ENCODE measurements at places on chromosomes 1 and 21.
A peak's percentile ranks its signal among the peaks of the same experiment; 100 is the strongest.

DNA sequence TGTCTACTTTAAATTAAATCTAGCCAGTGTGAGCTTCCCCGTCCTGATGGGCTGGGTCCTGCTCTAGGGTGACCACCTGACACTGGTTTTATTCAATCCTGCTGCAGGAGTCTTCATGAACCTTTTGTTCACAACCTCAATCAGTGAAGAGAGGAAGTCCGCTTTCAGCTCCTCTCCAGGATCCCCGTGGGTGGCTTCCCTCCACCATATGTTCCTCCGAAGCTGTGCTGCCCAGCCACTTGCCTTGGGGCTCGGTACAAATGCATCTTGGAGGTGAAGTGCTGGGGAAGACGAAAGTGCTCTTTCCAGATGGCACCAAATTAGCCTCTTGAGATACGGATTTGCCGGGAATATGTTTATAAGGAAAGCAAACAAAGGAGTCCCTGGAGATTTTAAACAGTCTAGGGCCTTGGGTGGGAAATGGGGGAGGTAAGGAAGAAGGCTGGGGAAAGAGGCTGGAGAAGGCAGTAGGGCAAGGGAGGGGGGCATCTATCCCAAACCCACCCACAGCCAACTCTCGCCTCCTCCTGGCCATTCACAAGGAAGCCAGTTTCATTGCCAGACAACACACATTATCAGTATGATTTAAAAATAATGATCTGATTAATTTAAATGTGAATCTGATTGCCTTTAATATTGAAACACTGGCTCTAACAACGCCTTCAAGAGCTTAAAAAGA is 430.8 kb downstream of the DISC1 start:
- DNase-seq: no peak

- no peak for DNase-seq
Observed at GRCh38 chr1:14951766-14952165, 201.8 kb upstream of the TMEM51 start.

GRCh38 chr1:183721041-183721440 is 67.9 kb upstream of the APOBEC4 start:
- no peak for DNase-seq

DNA sequence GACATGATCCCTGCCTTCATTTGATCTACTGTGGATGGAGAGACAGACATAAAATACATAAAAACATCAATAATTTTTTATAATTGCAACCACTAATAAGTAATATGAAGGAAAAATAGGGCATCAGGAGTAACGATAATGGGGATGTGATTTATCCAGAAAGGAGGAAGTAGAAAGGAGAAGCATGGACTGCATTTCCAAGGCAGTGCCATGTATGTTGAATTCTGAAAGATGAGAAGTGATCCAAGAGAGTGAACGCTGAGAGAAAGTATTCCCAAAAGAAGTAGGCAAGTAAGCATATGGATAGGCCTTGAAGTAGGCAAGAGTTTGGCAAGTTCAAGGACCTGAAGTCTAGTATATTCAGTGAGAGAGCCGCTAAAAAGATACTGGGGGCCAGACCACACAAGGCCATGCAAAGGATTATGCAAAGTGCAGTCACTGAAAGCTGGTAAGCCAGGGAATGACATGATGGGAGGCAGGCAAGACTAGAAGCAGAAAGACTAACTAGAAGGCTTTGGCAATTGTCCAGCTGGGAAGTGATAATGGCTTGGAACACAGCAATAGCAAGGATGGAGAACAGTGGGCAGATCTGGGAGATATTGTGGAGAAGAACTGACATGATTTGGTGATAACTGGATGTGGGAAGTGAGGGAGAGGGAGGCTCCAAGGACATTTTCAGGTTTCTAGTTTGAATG is 85.9 kb downstream of the TM2D1 start:
- DNase-seq: no peak

DNA sequence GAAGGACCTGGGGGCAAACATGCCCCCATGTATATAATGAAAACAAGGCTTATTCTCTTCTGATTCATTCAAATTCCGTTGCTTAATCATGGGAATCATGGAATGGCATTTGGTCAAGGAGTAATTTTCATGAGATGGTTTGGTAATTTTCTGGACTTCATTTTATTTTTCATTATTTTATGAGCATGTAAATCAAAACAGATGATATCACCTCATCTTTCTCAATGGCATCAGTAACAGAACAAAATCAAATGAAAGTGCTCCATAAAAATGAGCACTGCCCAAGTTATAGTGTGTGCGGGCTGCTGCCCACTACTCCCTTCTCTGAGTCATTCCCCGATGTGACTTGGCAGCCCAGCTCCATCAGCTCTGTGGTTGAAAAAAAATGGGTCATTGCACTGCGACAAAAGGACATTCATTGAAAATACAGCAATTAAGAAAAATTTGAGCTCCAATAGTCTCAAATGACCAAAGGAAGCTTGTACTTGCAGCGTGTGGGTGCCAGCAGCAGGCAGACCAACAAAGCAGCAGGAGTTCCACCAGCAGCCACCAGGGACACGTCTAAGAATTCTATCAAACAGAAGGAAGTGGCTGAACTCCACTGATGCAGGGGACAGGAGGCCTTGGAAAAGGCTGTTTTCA is 84.3 kb upstream of the VAV3 start:
- DNase-seq: no peak

GRCh38 chr1:41340655-41341364 is 20.4 kb upstream of the FOXO6 start:
- DNase-seq: no peak

GRCh38 chr1:18932387-18932786 is 24.1 kb downstream of the IFFO2 start:
- no peak for DNase-seq

DNA sequence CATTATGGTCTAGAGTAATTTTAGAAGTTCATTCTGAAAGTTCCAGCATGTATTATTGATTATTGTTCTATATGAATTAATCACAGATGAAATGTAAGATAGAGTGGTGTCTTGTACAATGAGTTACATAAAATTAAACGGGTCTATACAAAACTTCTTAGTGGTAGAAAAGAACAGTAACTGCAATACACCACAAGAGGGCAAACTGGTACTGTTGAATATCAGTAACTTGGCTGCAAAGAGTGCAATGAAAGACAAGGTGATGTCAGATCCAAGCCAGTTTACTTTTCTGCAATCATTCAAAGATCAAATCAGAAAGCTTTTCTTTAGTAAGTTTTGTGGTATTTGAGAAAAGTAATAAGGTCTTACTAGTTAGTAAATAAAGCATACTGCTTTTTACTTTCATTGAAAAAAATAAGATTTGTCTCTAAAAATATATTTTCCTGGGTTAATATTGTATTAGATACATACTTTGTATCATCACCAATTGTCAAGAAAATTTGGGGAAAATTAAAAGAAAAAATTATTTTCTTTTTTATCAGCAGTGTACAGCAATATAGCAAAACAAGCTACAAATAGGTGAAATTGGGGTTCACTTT is 66.4 kb upstream of the BTG3 start:
- DNase-seq: peak; percentile 23

DNA sequence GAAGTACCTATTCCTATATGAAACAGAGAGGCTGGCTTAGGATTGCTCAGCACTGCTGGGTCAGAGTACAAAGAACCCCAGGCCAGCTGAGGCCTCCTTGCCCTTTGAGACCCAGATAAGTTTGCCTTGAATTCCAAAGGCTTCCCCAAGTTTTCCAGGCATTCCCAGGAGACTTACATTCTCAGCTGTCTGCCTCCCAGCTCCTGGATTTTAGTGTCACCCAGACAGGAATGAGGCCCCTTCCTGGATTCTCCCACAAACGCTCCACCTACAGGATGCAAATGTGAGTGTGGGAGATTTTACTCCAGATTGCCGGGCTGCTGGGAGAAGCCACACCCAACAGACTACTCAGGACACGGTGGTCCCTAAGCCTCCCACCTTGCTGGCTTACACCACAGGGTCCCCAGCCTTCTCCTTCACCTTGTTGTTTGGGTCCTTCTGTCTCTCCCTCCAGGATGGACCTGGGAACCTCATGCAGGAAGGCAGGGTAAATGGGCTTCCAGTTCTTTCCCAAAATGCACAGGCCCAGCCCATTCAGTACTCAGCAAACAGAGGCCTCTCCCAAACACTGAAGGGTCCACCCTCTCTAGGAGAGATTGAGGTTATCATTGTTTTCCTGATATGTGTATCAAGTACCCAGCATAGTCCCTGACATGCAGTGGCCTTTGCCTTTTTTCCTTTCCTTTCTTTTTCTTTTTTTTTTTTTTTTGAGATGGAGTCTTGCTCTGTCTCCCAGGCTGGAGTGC is 10.6 kb downstream of the RHBG start:
- no peak for DNase-seq

DNA sequence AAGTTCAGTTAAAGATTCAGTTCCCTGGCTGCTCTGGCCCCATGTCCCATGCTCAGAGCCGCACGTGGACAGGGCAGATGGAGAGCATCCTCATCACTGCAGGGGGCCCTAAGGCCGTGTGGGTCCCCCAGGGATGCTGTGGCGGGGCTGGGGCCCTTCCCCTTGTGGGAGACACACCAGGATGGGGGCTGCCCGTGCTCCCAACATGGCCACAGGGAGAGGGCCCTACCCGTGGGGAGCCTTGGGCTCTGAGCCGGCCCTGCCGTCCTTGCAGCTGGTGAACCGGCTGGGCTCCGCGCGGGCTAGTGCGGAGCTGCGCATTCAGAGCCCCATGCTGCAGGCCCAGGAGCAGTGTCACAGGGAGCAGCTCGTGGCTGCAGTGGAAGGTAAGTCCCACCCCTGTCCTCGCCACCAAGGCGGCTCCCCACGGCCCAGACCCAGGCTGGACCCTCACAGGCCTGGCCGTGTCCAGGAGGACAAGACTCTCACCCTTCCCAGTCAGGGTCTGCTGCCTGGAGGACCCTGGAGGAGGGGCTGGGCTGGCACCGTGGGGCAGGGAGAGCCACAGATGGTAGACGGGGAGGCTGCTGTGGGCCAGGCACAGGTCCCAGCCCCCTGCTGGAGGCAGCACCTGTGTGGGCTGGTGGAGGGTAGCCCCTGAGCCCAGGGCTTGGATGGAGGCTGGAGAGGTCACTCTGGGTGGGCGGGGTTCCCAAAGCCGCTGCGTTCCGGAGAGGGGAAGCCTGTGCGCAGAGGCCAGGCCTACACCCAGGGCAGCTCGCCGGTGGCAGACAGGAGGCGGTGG is 53.8 kb downstream of the TRIM11 start:
- DNase-seq: no peak

GRCh38 chr1:26346274-26347033 is 7.5 kb downstream of the CRYBG2 start:
- no peak for DNase-seq

DNA sequence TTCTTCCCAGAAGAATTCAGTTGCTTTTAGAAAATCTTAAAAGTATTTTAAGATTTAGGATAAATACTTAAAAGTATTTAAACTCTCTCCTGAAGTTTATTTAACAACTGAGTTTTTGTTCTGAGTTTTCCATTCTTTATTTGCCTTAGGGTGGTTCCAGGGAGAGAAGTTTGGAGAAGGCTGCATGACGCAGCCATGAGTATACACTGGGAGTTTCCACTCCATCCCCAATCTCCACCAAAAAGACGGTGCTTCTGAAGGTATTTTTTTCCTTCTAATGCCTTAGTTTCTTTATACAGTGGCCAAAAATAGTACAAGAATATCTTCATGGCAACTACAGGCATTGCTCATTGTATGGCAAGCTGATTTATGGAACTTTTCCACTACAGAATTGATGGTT is 122.7 kb downstream of the ST6GALNAC5 start:
- no peak for DNase-seq

DNA sequence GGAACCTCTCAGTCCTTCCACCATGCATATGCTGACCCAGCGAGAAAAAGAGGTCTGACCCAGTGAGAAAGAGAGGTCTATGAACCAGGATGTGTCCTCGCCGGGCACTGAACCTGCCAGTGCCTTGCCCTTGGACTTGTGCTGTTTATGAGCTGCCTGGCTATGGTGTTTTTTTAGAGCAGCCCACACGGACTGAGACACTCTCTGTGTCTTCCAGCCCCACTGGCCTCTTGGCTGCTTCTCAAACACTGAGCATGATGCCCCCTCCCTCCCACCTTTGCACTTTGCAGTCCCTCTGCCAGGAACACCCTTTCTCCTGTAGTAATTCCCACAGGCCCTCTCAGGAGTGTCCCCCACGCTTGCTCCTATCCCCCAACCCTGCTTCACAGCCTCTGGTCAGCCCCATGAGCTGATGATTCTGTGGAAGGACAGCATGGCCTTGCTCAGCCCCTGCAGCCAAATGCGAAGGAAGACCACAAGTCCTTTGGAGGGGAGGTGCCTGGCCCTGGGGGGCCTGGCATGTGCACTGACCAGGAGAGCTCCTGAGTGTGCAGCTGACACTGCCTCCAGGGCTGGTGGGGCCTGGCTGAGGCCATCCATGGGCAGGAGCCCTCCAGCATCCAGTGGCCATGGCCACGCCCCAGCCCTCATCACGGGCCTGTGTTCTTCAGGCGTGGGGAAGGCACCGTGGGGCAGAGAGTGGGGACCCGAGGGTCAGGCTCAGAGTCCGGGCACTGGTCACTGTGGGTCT is 23.8 kb downstream of the WNT3A start:
- DNase-seq: no peak

GRCh38 chr1:164622068-164622845 is 63.3 kb downstream of the PBX1 start:
- DNase-seq: no peak

DNA sequence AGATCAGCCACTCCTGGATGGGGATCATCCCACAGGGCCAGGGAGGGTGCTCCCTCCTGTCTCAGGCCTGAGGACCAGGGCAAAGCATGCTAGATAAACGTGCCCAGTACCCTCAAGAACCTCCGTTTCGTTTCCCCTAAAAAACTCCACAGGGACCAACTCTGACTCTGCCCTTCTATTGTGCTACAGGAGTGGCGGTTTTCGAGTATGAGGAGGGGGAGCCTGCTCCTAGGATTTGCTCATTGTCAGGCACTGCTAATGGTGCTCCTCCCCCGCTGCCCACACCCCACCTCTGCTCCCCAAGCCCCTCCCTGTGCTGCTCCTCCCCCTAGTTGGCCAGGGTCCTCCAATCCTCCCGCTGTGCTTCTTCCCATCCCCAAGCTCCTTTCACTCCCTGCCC is 32.0 kb downstream of the PGBD5 start:
- no peak for DNase-seq

GRCh38 chr1:43284546-43285110 is 753 bp downstream of the C1orf210 start:
- no peak for DNase-seq

GRCh38 chr1:114286179-114286578 is 132.5 kb upstream of the SYT6 start:
- DNase-seq: peak; percentile 25

GRCh38 chr1:207239874-207240273 is 81.6 kb upstream of the CD55 start:
- DNase-seq: no peak

All from fibroblast of skin of left biceps (primary cell).